ENCODE measurements at places on chromosomes 7 and 10.

DNA sequence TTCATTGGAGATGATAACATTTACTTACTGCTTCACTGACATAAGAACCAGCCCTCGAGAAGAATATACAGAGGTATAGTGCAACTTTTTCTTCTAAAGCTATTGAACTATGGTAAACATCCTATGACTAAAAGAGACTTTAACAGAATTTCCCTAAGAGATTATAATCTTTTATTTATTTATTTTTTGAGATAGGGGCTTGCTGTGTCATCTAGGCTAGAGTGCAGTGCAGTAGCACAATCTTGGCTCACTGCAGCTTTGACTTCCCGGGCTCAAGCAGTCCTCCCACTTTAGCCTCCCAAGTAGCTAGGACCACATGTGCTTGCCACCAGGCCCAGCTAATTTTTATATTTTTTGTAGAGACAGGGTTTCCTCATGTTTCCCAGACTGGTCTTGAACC is 258.5 kb upstream of the FERD3L start:
- DNase-seq = no peak

DNA sequence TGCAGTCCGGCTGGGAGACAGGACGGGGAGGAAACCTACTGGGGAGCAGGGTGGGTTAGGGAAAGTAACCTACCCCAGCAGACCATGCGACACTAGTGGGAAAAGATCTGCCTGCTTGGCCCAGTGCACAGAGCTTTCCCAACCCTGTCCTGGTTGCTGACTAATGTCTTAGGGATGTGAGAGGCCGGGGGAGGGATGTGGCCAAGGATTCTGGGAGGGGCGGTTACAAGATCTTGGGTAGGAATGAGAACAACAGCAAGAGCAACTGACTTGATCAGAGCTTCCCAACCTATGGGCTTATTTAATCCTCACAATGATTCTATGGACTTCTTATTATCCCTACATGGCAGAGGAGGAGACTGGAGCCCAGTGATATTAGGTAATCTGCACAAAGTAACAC is 24.0 kb upstream of the EIF5AL1 start:
- DNase-seq = no peak

- DNase-seq = no peak
These were observed 78.0 kb upstream of the EGR2 start for GRCh38 chr10:62894156-62894555.

GRCh38 chr7:16080131-16080530 is 341.2 kb downstream of the CRPPA start:
- DNase-seq = no peak

DNA sequence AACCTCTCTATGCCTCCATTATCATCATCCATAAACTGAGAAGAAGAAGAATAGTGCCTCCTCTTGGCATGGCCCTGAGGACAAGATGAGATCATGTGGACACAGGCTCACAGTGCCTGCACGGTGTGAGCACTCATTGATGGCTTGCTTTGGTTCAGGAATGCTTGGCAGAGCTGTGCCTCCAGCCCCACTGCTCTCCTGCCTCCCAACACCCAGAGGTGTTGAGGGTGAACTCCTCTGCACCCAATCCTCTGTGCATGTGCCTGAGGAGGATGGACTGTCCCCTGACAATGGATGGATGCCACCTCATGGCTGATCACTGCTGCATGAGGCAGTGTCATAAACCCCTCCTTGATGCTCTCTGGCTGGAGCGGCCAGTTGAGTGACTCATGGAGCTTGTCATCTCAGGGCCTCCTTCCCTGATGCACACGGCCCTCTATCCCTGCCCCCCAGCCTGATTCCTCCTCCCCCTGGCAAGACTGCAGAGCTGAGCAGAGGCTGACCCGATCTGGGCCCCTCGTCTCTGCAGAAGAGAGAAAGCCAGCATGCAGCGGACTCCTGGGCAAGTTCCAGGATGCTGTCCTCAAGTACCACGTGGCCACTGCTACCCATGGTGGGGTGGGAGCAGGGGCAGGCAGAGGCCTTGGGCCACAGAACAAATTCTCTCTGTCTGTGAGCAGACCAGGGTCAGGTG is 136.3 kb downstream of the KCNMA1 start:
- no peak for DNase-seq

DNA sequence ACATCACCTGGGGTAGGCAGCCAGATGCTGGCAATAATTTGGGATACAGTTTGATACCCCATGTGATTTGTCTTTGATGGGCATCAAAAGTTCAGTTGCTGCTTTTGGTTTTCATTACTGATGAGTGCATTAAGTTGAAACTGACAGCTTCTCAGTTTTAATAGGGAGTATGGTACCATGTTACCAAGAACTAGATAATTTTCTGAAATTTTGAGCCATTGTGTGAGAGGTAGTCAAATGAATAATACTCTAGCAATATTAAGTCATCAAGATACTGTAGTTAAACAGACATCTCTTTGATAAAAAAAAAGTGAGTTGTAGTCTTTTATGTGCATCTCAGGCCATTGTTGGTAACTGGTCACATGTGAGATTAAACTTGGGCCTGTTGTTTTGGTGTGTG is 71.5 kb downstream of the ST7 start:
- DNase-seq = no peak

GRCh38 chr10:92595505-92595904 is 2.6 kb downstream of the KIF11 start:
- DNase-seq = no peak

- DNase-seq = no peak
These were observed 109.4 kb downstream of the RELN start for GRCh38 chr7:103879928-103880600.

DNA sequence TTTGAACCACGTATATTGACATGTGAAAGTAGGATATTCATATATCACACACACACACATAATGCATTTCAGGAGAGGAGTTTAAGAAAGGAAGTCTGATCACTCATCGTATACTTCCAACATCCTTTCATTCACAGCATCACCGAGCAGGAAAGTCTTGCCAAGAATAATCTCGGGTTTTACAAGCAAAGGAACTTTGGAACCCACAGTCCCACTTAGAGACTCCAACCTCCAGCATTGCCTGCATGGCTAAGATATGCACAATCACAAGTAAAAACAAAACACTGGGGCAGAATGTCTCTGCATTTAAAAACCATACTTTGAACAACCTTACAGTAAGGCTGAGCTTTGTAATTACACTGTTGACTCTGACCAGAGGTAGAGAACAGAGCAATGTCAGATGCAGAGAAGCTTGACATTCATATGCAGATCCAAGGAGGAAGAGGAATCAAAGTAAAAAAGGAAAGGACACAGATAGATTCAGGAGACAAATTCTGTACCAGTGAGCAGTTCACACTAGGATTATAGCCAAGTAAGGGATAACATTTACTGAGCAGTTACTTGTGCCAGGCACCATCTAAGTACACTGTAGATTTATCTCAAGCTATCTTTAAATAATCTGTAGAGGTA is 14.8 kb downstream of the THSD7A start:
- DNase-seq = no peak

DNA sequence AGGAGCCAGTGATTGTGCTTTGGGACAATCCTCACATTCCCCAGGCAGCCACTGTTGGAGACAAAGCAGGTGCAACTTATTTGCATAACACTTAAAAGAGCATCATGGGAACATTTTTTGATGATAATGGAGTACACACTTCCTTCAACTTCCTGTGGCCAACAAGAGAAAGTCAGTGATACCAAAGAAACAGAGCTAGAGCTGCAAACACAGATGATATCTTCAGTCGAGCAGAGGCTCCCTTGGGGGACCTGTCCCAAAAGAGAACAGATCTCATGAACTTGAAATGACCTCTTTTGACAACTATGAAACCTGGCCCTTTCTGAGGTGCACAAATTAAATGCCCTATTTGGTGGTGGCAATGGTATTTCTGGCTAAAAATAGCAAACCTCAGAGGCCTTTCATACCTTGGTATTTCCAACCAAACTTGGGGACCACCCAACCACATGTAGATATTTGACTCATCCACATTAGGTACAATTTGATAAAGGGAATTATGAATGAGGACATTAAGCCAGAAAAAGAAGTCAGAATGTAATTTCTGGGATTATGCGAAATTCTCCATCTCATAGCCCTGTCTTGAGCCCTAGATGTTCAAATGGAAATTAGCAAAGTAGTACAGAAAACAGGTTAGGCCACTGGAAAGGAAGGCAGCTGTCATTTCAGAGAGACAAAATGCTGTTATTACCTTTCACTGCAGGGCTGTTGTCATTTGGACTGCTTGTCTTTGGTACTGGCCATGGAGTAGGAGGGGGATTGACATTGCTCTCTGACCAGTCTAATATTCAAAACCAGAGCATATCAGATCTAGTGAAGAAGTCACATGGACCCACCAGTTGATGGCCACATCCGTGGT is 146.2 kb downstream of the ICA1 start:
- no peak for DNase-seq

GRCh38 chr10:123642697-123643096 is 23.5 kb upstream of the GPR26 start:
- no peak for DNase-seq

GRCh38 chr7:25454562-25455041 is 226.3 kb upstream of the NPVF start:
- no peak for DNase-seq

DNA sequence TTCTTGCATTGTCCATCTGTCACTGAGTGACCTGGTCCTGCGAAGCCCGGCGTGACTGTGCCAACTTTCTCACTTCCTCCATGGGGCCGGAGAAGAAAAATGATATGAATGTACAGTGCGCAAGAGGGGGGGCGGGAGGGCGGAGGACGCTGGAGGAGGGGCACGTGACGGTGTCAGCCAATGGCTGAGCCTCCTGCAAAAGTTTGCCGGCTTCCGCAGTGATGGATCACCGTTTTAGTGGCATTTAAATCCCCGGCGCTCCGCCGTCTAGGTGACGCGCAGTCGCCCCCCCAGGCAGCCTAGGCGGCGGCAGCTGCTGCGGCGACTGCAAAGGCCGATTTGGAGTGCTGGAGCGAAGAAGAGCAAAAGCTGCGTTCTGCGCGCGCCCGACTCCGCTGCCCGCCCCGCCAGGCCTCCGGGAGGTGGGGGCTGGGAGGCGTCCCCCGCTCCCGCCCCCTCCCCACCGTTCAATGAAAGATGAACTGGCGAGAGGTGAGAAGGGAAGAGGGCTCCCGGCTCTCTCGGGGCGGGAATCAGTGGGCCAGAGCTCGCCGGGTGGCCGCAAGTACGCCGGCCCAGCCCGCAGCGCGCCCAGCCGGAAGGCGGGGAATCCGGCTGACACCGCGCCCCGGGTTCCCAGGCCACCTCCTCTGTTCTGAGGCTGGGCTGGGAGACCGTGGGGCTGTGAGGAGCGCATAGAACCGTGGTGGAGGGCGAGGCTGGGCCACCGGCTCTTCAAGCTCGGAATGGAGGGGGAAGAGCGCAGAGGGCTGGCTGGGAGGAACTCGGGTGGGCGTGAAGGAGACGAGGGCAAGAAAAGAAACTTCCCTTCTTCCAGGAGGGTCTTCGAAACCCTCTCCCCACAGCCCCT is at the start of gene HOXA1:
TSS of gene HOXA1 (minus strand) at position 104 of the 871 bp plus-strand sequence. CDS start at position 16, 88 bp downstream.
- peak; percentile 74 for DNase-seq

DNA sequence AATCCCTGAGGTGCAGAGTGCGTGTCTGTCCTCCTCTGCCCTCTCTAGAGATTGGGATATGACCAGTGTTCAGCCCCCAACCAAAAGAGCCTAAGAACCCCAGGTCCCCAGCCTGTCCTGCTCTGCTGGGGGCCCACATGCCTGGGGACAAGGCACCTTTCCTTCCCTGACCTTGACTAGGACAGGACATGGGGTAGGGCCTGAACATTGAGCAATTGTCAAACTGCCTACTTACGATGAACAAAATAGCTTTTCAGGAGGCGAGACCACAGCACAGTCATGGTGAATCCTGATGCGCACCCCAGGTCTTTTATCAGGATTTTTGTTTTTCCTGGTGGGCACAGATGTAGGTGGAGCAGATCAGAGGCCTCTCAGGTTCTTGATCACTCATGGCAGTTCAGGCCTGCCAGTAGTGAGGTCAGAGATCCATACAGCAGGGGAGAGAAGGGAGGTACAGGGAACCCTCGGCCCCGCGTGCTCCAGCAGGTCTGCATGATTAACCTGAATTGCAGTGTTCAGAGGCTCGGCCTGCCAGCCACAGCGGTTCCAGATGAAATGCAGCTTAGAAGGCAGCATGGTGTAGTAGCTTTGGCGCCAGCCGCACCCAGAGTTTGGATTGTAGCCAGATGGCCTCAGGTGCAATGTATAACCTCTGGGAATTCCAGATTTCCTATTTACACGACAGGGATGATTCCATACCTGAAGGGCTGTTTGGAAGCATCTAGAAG is 191.3 kb downstream of the CUX1 start:
- no peak for DNase-seq

DNA sequence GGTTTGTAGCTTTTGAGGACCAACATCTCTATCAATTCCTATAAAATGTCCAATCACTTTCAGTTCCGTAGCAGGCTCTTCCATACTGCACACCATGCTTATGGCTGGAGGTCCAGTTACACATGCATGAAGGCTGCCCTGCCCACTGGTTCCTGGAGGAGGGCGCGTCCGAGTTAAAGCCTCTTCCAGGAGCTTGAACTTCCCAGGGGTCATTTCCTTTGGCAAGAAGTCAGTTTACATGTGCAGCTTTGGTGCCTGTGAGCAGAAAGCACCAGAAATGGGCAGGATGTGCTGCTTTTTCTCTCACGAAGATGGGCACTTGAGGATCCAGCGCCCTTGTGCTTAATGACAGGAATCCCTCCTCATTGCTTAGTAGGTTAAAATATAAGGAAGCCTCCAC is 17.6 kb upstream of the PHYH start:
- DNase-seq = no peak

GRCh38 chr7:17802056-17802455 is 138.2 kb downstream of the SNX13 start:
- DNase-seq = no peak

GRCh38 chr10:27949528-27950241 is 49.2 kb downstream of the ODAD2 start:
- no peak for DNase-seq

DNA sequence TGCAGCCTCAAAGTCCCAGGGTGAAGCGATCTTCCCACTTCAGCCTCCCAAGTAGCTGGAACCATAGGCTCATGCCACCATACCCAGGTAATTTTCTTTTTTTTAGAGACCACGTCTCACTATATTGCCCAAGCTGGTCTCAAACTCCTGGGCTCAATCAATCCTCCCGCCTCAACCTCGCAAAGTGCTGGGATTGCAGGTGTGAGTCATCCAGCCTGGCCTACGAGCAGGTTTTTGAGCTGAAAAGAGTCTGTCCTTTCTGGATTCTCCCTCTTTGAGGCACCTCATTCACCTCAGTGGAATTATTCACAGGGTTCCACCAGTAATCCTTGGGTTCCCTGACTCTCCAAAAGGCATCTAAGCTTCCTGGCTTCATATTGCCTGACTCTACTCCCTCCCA is 7.6 kb upstream of the LEP start:
- DNase-seq = no peak

DNA sequence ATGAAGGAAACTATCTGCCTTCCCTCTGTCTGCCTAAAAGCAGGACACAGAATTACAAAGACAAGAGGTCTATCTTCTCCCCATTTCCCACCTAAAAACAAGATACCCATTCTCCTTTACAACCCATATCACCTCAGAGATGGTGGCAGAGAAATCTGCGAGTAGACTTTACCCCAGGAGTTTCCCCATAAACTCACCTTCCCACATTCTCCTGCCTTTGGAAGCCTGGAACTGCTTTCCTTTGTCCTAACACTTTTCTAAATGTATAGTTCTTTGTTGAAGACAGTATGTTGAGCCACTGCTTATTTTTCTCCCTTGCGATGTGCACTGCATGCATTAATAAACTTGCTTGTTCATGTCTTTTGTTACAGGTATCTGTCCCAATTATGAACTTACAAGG is 8.0 kb downstream of the SHTN1 start:
- DNase-seq = no peak

- DNase-seq = peak; percentile 21
These were observed 151.5 kb downstream of the ANK3 start for GRCh38 chr10:60237977-60238758.

- DNase-seq = no peak
These were observed 9.1 kb downstream of the UNCX start for GRCh38 chr7:1241603-1242255.

All from activated CD4-positive, alpha-beta T cell treated with anti-CD3 and anti-CD28 coated beads, Interleukin-2, amount 50 U/mL, for 48 hours (primary cell).